ENCODE measurements at places on chromosomes 5 and 9.

GRCh38 chr5:137858223-137858916 lies 9.3 kb upstream of the MYOT start:
- peak; percentile 31 for DNase-seq

GRCh38 chr5:32275396-32275741 lies 37.4 kb downstream of the MTMR12 start:
- no peak for DNase-seq

GRCh38 chr9:4228606-4229005 lies 71.3 kb downstream of the GLIS3 start:
- no peak for DNase-seq

DNA sequence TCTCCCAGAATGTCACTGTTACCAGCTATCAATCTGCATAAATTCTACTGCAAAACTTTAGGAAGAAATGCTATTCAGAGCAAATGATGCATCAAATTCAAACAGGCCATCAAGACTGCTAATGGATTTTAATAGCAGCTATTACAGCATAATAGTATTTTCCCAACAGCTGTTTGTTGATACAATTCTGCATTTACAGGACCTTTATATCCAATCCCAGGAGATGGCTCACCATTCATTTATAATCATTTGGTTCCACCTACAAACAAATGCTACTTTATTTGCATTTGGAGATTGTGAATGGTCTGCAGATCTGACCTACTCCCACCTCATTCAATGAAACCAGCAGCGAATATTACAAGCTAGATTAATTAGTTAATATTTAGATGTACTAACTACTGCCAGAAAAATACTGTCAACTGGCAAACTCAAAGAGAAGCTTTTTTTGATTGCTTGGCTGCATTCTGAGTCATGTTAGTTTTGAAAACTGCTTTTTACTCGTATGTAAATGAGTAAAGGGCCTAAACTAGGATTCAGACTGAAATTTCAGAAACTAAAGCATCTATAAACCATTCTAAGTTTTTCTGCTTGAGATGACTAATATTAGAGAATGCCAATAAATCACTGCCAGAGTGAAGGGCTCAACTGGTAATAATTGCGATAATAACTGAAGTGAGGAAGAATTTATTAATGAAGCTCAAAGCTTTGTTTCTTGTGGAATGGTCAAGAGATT lies 7.1 kb upstream of the PCA3 start:
- DNase-seq = no peak

DNA sequence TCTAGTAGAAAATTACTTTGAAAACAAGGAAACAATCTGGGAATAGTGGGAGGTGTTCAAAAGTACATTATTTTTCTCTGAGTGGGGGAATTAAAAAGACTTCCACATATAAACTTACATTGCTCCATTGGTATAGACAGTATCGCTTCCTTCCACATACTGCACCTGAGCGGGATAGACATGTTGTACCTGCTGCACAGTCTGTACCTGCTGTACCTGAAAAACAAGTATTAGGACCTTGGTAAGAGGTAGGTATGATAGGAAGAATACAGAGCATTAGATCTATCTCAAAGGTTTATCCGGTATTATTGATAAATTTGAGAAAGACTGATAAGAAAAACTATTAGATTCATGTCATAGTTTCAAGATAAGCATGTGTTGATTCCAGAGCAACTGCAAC lies 179.3 kb downstream of the RFX3 start:
- no peak for DNase-seq

DNA sequence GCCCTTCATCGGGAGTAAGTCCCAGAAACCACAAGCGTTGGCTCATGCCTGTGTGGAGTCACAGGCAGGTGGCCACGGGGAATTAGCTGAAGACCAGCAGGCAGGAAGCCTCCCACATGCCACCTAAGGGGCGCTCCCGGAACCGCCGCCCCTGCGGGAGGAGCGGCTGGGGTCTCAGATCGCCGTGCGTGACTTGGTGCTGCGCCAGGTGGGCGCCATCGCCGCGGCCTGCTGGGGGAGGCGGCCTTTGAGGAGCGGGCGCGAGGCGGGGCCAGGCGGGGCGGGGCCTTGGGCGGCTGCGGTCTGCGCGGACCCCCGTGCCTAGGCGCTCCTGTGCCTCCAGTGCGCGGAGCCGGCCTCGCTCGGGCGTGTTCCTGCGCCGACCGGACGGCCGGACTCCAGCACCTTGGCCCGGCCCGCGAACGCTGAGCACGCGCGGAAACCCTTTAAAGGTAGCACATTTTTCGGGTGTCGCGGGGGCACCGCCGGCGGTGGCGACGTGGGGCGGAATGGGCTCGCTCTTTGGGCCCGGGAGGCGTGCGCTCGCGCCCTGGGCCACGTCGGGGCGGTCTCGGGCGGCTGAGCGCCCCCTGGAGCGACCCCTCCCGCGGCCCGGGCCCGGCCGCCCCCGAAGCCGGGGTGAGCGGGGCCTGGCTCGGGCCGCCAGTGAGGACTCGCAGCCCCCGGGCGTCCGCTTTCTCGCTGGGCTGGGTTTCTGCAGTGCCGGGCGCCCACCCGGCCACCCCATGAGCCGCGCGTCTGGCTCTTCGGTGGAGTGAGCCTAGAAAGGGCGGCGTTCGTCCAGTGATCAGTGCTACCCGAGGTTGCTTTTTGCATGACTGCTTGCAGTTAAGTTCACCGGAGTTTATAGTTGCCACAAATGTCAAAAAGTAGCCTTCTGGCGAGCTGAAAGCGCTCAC lies 24.5 kb downstream of the LECT2 start:
- DNase-seq = no peak

DNA sequence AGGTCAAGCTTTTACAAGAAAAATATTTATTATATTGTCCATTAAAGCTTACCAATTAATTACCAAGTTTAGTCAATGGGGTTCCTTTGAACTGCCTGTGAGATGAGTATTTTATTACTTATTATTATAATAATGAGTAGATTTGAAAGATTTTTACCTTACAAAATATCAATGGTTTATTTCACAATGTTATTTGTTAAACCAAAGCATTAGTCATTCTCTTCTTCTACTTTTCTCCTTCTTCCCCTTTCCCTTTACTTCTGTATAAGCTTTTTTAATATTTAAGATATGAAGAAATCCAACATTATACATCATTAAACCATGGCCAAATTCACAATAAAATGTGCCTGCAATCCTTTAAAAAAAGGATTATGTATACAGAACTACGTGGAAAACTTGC lies 369.5 kb downstream of the ARL15 start:
- no peak for DNase-seq

DNA sequence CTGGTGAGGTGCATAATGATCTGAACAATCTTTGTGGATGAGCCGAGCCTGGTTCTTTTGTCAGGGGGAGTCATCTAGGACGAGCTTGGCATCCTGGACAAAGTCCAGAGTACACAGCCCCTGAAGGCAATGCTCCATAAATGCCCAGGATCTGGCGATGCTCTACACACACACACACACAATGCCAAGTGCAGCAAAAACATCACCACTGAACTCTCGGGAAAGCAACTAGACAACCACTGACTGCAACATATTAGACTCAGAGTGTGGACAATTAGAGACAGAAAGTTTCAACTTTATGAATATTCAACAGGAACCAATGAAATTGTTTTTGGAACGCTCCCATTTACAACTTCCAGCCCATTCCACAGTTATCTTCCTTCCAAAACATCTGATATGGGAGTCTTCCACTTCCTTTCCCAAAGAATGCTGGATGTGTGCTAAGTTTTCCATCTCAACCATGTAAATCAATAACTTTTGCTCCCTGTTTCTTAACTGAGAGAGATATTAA lies 227.6 kb upstream of the ANKRD55 start:
- DNase-seq = no peak

DNA sequence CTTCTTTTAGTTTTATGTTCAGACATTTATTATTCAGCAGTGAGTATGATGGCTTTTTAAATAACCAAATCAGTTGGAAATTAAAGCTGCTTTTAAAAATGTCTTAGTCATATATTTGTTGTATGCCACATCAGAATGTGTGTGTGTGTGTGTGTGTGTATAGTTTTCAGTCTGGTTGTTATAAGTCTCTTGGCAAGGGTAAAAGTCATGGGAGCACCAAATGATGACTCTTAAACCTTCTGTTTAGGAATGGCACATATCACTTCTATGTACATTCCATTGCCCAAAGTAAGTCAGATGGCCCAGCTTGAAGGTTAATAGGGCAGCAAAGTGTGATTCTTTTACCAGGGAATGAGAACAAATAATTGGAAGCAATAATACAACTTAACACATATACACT lies 135.9 kb downstream of the RNF180 start:
- DNase-seq = no peak

- DNase-seq = no peak
Observed at GRCh38 chr5:54900984-54901725, 84.2 kb downstream of the ESM1 start.

- no peak for DNase-seq
Observed at GRCh38 chr9:82546136-82546535, 516.8 kb downstream of the RASEF start.

GRCh38 chr9:132006677-132007370 lies 72.8 kb downstream of the MED27 start:
- DNase-seq = peak; percentile 60

DNA sequence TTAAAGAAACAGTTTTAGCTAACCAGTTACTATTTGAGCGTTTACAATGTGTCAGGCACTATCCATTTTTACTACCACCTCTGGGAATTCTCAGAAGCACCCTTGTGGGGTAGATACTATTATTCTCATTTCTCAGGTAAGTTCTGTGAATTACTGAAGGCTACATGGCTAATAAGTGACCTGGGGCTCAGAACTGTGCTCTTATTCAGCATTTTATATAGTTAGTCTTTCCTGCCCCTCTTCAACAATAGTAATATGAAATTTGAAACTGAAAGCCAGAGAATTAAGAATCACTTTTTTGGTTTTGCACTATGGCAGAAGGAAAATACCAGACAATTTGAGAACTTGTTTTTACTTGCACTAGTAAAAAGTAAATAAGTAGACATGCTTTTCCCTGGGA lies 11.8 kb downstream of the ELL2 start:
- DNase-seq = peak; percentile 32

- peak; percentile 76 for DNase-seq
Observed at GRCh38 chr9:37415011-37415719, 7.3 kb upstream of the GRHPR start.

GRCh38 chr5:2029206-2029605 lies 146.5 kb upstream of the IRX4 start:
- DNase-seq = no peak

GRCh38 chr5:89457411-89458331 lies 574.7 kb upstream of the MEF2C start:
- DNase-seq = no peak

DNA sequence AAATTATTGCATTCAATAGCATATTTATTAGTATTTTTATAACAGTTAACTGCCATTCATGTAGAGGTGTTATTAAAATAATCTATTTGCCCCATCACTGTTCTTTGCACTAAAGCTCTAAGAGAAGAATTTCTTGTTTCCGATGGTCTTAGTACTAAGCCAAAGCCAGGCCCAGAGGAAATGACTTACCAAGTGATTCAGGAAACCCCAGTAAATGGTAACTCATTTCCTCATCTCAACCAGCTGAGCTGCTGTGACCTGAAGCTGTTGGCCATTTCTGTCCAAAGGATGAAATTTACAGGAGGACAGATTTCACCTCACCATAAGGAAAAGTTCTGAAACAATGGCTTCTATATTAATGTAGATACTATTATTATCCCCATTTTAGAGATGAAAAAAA lies 117.0 kb downstream of the PIK3R1 start:
- no peak for DNase-seq

- no peak for DNase-seq
Observed at GRCh38 chr5:57094753-57095683, 78.8 kb upstream of the GPBP1 start.

- DNase-seq = no peak
Observed at GRCh38 chr5:169472544-169472943, 111.0 kb upstream of the SPDL1 start.

GRCh38 chr9:129284607-129285291 lies 106.7 kb upstream of the IER5L start:
- DNase-seq = no peak

GRCh38 chr5:163888366-163888765 lies 382.9 kb downstream of the MAT2B start:
- DNase-seq = no peak

DNA sequence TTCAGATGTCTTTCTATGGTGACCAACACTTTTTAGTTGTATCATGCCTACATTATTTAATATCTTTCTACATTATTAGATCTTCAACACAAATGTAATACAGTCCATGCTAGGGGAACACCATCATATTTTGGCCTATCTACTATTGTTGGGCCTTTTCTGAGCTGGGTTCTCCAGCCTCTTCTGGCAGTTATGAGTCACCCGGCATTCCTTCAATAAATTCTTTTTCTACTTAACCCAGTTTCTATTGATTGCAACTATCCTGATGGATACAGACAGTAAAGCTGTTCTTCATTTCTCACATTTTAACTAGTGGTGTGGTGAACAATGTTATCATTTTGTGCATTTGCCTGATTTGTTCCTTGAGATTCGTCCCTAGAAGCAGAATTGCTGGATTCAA lies 529.3 kb downstream of the BNC2 start:
- no peak for DNase-seq

DNA sequence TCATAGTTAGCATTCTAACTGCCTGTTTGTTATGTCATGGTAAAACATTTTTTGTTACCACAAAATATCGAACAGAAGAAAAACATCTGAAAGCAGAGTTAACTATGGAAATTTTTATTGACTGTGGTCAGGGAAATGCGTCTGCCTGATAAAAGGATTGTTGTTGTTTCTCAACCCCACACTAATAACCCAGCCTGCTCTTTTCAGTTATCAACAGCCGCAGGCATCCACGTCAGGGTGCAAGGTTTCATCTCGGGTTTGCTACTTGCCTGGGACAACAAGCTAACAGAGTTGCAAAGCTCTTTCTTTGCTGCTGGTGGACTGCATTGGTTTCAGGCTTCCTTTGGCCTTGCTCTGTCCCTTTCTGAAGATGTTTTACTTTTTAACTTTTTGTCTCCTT lies 969.2 kb downstream of the CDH18 start:
- DNase-seq = no peak

- DNase-seq = no peak
Observed at GRCh38 chr9:109797006-109797405, 17.0 kb downstream of the PALM2AKAP2 start.

DNA sequence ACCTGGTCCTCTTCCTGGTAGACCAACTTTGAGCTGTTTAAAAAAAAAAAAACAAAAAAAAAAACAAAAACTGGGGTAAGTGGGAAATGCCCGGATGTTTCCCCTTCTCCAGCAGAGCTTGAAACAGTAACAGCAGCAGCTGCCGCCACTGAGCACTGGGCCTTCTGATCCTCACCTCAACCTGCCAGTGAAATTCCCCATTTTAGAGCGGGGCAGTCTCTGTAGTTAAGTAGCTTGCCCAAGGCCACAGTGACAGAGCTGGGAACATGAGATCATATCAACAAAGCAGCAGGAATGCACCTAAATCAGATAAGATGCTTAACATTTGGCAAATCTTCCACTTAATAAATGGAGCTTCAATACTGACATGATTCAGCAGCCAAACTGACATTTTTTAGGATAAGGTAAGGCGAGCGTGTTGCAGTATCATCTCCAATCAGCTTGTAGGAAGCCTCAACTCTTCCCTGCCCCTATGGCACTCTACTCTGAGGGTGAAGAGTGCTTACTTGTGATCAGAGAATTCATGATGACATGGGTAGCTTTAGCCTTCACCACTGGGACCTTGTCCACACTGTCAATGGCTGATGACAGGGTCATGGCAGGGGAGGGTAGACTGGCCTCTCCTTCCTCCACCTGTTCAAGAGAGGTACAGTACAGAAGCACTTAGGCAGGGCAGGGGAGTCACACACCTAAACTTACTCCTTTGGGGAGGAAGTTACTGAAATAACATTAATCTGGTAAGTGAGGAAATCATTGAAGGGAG lies 9.3 kb downstream of the KIAA1191 start:
- no peak for DNase-seq

- no peak for DNase-seq
Observed at GRCh38 chr5:167798448-167798847, 493.0 kb upstream of the WWC1 start.

- DNase-seq = peak; percentile 73
Observed at GRCh38 chr9:98807070-98807813, at the start of gene GALNT12. GALNT12 (plus strand) TSS chr9:98807670; CDS start chr9:98807699, 29 bp downstream.

Data from GM10248 (cell line).